ENCODE measurements at places on chromosomes 16 and 17.

DNA sequence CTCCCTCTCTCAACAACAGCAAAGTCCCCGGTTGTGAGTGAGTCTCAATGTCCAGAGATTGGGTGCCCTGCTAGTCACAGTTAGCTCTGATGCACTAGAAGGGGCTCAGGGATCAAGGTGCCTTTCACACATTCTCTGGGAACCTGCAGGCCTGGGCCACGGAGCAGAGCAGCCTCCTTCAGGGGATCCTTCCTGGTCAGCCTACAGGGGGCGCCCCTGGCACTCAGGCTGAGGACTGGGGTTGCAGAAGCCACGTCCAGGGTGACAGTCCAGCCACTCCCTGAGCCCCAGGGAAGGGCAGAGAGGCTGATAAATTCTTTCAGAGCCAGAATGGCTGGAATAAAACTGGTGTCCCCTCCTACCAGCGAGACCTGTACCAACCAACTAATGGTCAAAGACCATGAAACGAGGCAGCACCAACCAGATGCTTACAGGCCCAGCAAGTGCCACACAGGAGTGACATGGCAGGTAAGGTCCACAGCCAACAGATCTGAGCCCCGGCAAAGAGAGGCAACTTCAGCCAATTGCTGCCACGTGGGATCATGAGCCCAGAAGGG lies 43.5 kb downstream of the ST3GAL2 start:
- DNase-seq, result peak; percentile 12

DNA sequence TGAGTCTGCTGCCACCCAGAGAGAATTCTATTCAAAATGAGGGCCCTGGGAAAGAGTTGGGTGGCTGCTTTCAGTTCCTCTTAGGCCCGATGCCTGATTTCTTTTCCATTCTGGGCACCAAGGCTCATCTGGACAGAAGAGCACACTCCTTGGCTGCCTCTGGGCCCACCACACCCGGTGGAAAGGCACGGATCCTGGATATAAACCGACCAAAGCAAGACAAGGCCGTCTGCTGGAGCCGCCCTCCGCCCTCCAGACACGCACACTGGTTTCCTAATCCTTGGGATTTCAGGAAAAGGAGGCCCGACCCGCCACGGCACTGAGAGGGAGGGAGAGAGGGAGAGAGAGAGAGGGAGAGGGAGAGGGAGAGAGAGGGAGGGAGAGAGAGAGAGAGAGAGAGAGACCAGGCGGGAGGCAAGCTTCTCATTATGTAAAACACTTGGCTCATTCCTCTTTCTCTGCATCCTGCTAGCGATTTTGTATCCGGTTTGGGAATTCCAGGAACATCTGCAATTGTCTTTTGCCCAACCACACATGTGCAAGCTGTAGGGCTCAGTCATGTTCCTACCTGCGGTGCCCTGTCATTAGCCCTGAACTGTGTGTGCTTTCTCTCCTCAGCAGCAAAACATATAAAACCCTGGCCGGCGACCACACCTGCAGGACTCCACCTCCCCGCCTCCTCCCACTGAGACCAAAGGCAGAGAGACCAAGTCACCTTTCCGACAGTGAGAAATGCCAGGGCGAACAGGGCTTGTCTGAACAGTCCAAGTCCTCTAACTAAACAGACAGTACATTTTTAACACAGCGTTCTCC lies 347.2 kb downstream of the SOX9 start:
- DNase-seq, result no peak

GRCh38 chr17:64326420-64327054 lies 63.5 kb upstream of the TEX2 start:
- no peak for DNase-seq

- DNase-seq, result no peak
These were observed 69.3 kb downstream of the IRF8 start for GRCh38 chr16:85968041-85968920.

- peak; percentile 35 for DNase-seq
These were observed 19.8 kb upstream of the NUDT16L1 start for GRCh38 chr16:4673387-4674046.

GRCh38 chr17:61384354-61384691 lies 15.3 kb upstream of the TBX2 start:
- DNase-seq, result no peak

DNA sequence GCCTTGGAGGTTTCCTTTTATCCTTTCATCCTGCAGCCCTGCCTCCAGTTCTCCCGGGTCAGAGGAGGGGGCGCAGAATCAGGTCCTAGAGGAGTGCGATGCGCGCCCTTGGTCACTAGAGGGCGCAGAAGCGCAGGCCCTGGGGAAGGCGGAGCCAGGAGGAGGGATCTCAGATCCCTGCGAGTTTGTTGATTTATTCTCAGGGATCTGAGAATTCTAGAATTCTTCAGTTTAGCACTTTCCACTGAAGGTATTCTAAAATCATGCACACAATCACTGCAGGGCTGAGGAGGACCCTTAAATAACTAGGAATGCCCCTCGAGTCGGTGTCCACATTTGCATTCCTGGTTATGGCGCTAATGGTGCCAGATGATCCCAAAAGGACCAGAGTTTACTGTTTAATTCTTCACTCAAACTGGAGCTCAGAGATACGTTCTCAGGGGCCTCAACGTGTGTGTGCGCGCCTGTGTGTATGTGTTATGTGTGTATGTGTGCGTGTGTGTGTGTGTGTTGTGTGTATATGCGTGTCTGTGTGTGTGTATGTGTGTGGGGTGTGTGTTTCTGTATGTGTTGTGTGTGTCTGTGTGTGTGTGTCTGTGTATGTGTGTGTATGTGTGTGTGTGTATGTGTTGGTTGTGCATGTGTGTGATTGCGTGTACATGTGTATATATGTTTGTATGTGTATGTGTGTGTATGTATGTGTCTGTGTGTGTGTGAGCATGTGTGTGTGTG lies 6.9 kb upstream of the ELAC2 start:
- no peak for DNase-seq

DNA sequence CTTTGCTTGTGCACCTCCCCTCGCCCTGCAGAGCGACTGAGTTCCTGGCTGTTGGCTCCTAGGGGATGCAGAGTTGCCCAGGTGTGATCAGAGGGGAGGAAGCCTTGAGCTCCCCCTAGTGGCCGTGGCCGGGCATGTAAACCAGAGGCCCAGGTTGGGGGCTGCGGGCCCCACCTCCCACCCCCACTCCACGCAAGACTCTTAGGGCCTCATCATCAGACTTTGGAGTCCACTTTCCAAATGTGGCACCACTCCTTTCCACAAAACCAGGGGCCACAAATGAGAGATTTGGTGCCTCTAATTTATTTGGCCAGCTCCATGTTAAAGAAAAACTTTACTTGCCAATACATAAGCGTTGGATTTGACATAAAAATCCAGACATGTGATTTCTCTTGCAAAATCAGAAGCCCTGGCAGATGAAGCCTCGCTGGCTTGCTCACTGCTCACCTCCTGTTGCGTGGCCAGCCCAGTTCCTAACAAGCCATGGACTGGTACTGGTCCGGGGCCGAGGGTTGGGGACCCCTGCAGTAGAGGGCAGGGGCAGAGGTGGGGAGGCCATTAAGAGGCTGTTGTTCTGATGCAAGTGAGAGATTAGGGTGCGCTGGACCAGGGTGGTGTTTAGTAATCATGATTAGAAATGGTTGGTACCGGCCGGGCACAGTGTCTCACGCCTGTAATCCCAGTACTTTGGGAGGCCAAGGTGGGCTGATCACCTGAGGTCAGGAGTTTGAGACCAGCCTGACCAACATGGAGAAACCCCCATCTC lies 28.7 kb upstream of the GAS7 start:
- DNase-seq, result peak; percentile 51

GRCh38 chr16:15932939-15933338 lies 16.5 kb upstream of the ABCC1 start:
- DNase-seq, result no peak

- no peak for DNase-seq
These were observed 10.1 kb downstream of the GNPTG start for GRCh38 chr16:1361685-1362360.

GRCh38 chr17:36482611-36483504 lies 3.6 kb upstream of the ZNHIT3 start:
- peak; percentile 63 for DNase-seq

DNA sequence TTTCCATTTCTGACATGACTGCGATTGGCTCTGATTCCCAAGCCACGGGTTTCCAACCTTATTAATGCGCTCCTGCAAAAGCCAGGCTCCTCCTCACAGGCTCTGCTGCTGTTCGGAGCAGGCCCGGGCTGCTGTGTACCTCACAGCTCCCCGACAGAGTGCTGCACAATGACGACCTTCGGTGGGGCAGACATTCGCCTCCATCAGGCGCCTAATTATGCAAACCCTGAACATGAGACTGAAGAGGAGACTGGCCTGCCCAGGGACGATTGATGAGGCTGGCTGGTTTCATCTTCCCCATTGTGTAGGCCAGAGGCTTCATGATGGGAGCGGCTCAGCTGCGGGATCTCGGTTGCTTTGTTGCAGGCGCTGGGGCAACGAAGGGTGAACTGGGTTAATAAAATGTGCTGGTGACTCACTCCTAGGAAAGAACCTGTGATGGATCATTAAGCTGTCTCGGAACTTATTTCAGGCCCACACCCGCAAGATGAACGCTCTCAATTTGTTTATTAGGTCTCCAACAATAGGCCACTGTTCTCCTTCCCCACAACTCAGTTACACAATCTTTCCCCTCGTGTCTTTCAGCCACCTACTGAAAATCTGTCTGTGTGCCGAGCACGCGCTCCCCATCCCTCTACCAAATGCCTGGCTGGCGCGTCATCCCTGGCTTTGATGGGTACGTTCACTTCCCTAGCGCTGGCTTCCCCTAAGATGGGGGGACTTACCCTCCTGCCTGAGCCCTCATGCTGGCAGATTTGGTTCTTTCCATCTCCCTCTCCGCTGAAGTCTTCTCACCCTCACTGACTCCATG lies 27.2 kb upstream of the TOB1 start:
- peak; percentile 53 for DNase-seq

GRCh38 chr17:48871551-48872351 lies 20.8 kb upstream of the ATP5MC1 start:
- no peak for DNase-seq

- no peak for DNase-seq
These were observed 13.1 kb upstream of the TRAP1 start for GRCh38 chr16:3730161-3731125.

DNA sequence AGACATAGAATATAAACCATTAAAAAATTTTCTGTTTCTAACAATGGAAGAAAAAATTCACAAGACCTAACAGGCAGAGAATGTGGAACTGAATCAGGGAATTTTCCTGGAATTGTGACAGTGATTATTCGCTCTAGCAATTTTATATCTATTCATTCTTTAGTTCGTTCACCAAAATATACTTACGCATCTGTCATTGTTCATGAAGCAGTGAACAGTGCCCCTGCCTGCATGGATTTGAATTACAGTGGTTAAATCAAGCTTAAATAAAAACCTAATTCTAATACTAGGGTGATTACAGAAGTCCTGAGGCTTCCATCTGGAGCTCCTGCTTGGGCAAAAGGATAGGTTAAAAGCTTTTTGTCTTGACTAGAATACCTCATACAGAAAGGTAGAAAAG lies 48.6 kb downstream of the ABCA8 start:
- DNase-seq, result no peak

DNA sequence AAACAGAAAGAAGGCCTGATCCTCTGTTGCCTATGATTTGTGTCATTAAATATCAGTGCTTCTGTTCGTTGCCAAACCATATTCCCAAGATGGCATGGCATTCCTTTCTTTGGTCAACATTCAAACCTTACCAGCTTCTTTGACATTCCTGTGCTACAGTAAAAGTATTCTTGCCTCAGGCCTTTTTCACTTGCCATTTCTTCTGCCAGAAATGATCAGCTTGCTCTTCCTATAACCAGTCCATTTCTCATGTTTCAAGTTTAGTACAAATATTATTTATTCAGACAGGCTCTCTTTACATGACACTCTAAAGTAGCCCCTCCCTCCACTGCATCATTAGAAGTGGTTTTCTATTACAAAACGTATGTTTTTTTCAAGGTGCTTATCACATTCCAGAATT lies 278.3 kb downstream of the KCNJ2 start:
- DNase-seq, result no peak

DNA sequence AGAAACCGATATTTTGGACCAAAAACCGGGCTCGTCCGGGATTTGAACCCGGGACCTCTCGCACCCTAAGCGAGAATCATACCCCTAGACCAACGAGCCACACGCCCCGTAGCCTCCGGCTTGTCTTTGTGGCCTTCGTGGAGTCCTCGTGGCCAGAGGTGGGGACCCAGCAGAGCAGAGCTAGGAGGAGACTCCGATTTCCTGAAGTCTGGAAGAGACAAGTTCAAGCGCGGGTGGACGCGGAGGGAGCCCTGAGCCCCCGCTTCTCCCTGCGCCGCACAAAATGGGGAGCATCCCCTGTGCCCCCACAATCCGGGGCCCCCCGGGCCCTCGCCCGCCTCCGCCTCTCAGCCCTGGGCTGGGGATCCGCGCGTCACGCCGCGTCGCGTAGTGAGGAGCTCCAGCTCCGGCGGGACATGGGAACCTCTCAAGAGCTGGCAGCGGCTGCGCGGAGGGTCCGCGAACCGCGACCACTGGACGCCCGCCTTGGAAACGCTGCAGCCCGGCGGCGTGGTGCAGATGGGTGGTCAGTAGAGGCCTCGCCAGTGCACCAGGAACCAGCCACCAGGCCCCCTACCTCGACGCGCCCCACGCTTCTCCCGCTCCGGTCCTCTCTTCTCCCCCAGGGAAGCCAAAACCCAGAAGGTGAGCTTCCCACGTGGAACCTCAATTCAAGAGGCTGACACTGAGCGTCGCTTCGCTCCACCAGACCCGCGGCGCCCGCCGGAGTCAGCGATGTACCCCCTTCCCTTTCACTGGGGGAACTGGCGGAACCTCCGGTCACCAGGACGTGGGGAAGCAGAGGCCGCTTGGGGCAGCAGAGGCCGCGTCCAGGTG lies 5.2 kb upstream of the OR1F1 start:
- no peak for DNase-seq

GRCh38 chr16:84699712-84700445 lies at the start of gene USP10:
Gene USP10 (plus strand): TSS chr16:84700000. CDS start chr16:84700091, 91 bp downstream.
- peak; percentile 54 for DNase-seq

GRCh38 chr17:49255125-49255524 lies 24.5 kb upstream of the PHOSPHO1 start:
- no peak for DNase-seq

DNA sequence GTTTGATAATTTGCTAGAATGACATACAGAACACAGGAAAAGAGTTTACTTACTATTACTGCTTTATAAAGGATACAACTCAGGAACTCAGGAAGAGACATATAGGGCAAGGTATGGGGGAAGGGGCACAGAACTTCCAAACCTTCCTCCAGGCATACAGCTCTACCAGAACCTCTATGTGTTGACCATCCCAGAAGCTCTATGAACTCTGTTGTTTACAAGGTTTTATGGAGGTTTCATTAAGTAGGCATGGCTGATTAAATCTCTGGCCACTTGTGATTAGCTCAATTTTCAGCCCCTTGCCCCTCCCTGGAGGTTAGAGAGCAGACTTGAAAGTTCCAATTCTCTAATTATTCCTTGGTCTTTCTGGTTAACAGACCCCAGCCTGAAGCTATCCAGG lies 60.2 kb upstream of the C17orf78 start:
- no peak for DNase-seq

GRCh38 chr16:4206680-4207079 lies 35.2 kb downstream of the SRL start:
- DNase-seq, result no peak

GRCh38 chr16:88055356-88055755 lies 104.1 kb downstream of the BANP start:
- no peak for DNase-seq

GRCh38 chr16:79595231-79595641 lies 5.3 kb downstream of the MAF start:
- no peak for DNase-seq

GRCh38 chr17:39376434-39376833 lies 25.0 kb downstream of the FBXL20 start:
- DNase-seq, result no peak

All from substantia nigra (tissue), 51 donors.